ENCODE measurements at places on chromosomes 3 and 15. TPM values are rescaled to one million over a fixed set of nuclear protein-coding genes. Genes with fewer than 3 reads are reported as not detected.

Gene PRR23B
- not detected for total RNA-seq

Gene CIB2
- 10.3 TPM for total RNA-seq

Gene DNAJA4
- 17.8 TPM for total RNA-seq

Gene GPR149
- total RNA-seq: not detected

Gene P2RY13
- 1.8 TPM for total RNA-seq

Gene DISP2
- 0.16 TPM for total RNA-seq

Gene ITGA11
- total RNA-seq: 4.3 TPM

Gene PIGZ
- 8.6 TPM for total RNA-seq

Gene ATP13A4
- total RNA-seq: not detected

GRCh38 chr3:104178680-104179079 is 1188.0 kb upstream of the ALCAM start:
- no peak for DNase-seq

DNA sequence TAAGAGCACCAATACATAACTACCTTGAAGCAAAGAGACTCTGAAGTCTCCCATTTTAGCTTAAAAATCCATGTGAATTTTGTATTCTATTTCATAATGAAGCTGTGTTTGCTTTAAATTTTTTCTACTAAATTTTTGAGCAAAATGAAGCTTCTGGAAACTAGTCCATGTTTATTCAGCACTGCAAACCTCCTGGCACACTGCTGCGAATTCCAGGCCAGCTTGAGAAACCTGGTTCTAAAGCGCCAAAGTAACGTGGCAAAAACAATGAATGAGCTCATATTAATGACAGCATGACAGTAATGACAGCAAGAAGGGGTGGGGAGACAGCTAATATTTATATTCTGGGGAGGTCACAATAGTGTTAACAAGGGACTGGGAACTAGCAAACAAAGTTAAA is 25.7 kb downstream of the CEP152 start:
- DNase-seq: no peak

- peak; percentile 66 for DNase-seq
Measured at GRCh38 chr3:23203708-23204330, 692 bp downstream of the UBE2E2 start.

GRCh38 chr3:40652072-40652471 is 127.3 kb downstream of the ZNF621 start:
- DNase-seq: no peak

- DNase-seq: peak; percentile 61
Measured at GRCh38 chr15:40787344-40787841, 17.6 kb downstream of the C15orf62 start.

GRCh38 chr3:105417525-105418289 is 51.0 kb downstream of the ALCAM start:
- DNase-seq: no peak

DNA sequence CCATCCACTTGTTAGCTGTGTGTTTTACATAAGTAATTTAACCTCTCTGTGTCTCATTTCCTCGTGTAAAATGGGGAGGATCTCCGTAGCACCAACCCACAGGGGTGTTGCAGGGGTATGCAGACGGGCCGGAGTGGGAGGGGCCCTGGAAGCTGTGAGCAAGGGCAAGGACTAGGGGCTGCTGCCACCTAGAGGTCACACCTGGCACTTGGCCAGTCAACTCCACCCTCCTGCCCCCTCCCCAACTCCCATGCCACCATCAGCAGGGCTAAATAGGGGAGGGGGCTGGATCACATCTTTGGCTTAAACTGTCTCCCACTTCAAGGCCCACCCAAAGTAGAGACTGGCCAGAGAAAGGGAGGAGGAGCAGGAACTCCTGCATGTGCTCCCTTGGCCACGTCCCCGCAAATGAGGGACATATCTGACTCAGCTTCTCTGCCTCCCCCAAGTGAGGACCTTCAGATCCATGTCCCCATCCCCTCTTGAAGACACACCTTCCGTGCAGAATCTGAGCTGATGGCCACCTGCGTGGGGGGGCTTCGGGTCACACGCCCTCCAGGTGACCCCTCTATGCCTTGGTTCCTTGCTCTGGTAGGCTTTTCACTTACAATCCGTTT is 2.6 kb downstream of the CCDC9B start:
- peak; percentile 94 for DNase-seq

GRCh38 chr15:78338781-78339180 is 1.4 kb upstream of the CRABP1 start:
- DNase-seq: no peak

DNA sequence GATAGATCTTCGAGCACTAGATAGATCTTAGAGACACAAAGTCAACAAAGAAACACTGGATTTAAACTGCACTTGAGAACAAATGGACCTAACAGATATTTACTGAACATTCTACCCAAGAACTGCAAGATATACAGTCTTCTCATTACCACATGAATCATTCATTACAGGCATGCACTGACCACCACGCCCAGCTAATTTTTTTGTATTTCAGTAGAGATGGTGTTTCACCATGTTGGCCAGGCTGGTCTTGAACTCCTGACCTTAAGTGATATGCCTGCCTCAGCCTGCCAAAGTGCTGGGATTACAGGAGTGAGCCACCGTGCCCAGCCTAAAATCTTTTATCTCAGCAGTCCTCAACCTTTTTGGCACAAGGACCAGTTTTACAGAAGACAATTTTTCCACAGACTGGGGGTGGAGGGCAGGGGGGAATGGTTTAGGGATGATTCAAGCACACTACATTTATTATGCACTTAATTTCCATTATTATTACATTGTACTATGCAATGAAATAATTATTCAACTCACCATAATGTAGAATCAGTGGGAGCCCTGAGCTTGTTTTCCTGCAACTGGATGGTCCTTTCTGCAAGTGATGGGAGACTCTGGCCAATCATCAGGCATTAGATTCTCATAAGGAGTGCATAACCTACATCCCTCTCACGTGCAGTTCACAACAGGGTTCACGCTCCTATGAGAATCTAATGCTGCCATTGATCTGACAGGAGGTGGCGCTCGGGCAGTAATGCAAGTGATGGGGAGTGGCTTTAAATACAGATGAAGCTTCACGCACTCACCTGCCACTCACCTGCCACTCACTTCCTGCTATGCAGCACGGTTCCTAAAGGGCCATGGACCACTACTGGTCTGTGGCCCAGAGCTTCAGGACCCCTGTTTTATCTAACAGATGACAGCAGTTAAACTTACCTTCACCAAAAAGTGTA is 21.7 kb downstream of the CSNK1G1 start:
- DNase-seq: no peak

DNA sequence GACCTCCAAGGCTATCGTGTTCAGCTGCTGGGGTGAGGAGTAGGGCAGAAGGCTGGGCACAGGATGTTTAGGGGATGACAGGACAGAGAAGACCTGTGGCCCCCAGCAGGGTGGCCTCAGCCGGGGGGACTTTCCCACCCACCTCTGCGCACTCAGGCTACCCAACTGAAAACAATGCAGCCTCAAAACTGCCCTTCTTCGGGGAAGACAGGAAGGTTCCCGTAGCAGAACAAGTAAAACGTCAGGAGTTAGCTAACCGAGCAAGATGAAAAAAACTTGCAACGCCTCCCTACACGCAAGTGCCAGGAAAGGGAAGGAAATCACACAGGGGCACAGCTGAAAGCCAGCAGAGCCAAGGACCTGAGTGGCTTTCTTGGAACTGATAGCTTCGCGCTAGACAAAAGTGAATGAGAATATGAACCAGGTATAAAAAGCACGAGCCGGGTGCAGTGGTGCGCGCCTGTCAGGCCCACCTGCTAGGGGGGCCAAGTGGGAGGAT is 38.4 kb upstream of the FURIN start:
- DNase-seq: no peak

DNA sequence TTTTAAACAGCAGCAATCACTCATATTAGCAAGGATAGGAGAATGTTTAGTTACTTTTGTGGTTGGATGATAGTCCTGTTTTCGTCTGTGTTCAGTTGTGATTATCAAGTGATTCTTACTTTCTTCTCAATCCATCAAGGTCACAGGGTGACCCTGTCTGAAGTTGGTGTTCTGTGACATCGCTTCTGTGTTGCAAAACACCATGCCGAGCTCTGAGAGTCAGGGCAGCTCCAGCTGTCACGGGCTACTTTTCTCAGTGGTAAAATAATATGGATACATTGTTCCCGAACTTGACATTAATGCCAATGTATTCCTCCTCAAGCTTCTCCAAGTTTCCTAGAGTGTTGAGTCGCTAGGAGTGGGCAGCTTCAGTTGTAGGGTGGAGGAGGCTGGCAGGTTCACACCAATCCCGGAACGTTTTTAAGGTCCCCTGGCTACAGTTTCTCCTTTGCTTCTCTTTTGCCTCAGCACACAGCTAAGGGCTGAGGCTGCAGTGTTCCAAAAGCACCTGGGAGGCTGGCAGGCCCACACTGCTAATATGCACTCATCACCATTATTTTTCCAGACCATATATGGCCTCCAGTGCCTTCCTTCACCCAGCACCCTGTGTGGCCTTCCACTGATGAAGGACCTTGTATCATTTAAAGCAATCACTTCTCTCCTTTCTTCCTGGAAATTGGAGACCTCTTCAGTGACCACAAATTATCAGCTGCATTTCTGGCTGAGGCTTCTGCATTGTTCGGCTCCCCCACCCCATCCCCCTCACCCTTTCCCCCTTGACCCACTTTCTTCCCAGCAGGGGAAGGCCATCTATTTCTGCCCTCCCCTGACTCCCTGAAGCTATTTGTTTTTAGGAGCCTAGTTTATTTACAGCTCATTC is 25.8 kb downstream of the COLQ start:
- DNase-seq: no peak

DNA sequence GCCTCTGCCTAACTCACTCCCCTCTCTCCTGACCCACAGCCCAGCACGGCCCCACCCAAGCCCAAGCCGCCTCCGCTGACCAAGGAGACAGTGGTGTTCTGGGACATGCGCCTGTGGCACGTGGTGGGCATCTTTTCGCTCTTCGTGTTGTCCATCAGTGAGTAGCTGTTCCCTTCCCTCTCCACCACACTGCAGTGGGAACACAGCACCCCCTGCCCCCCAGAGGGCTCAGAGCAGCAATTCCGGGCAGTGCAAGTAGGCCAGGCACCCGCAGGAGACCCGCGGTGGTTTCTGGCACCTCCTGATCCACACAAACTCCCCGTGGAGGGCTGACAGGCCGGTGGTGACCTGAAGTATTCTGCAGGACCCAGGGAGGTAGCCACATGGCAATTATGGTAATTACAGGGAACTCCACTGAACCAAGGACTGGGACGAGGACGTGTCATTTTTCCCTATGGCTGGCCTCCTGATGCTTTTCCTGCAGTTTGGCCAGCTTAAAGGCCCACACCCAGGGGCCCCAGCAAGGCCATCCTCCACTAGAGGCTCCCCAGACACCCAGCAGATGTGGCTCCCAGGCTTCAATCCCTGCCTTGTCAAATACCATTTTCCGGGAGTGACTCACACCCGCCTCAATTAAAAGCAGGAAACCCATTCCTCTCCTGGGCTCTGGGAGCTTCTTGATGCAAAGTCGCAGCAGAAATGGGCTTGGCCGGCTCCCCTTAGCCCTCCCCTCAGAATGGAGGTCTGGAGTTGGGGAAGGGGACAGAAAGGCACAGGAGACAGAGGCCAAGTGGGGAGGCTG is 4.8 kb downstream of the TMIE start:
- peak; percentile 58 for DNase-seq

GRCh38 chr3:156840826-156841689 is 14.9 kb downstream of the LEKR1 start:
- no peak for DNase-seq

- DNase-seq: no peak
Measured at GRCh38 chr3:61783993-61784718, 222.8 kb downstream of the PTPRG start.

GRCh38 chr15:75138016-75138999 is 63.4 kb upstream of the C15orf39 start:
- DNase-seq: no peak

DNA sequence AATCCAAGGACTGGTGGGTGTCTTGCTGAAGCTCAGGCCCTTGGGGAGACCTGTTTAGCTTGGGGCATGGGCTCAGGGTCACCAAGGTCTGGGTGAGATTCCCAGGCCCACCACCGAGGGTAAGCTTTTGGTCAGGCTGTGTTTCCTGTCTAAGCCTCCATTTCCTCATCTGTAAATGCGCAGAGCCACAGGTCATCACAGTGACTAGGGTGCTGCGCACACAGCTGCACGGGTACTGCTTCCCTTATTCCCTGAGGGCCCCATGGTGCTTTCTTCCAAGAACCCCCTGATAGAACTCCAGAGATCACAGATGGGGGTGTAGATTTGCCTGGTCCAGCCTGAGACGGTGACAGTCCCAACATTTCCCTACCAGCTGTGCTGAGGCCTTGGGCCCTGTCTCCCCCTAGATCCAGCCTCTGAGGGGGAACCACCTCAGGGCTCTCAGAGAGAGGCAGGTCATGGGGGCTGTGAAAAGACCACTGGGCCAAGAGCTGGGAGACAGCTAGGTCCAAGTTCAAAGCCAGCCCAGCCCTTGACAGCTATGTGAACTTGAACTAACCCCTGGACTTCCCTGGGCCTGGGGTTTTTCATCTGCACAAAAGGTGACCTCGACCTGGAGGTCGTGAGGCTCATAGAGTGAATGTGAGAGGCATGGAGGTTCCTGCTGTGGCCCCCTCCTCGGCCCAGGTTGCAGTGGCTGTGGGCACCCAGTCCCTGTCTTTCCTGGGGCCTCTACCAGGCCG is 60.7 kb downstream of the SEMA3G start:
- DNase-seq: no peak

GRCh38 chr3:24160424-24161095 is 215.5 kb downstream of the NR1D2 start:
- DNase-seq: no peak

- DNase-seq: no peak
Measured at GRCh38 chr3:7581831-7582230, 720.9 kb downstream of the GRM7 start.

DNA sequence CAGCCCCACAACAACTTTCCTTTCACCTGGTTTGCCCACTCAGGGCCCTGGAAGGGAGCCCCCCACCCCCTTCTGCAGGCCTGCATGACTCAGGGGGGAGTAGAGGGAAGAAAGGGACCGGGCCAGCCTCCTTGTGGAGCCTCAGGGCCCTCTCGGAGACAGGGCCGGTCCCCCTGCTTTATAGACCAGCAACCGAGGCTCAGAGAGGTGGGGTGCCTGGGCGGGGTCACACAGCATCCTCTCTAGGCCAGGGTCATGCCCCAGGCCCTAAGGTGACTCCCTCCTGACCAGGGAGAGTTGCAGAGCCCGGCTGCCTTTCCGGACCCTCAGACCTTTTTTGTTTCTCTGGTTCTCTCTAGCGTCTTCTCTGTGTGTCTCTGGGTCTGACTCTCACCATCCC is 211.3 kb downstream of the TBC1D2B start:
- peak; percentile 44 for DNase-seq

GRCh38 chr3:191441687-191442086 is 19.3 kb upstream of the PYDC2 start:
- no peak for DNase-seq

All from sigmoid colon (tissue), 7 donors.